ENCODE measurements at places on chromosomes 16 and 17. TPM values are rescaled to one million over a fixed set of nuclear protein-coding genes. Genes with fewer than 3 reads are reported as not detected.

ZNF469 gene
- total RNA-seq, result 7.0 TPM

MYO15B gene
- total RNA-seq, result 16.8 TPM

DUXB gene
- total RNA-seq, result not detected

PRAC1 gene
- total RNA-seq, result not detected

ACE gene
- 24.3 TPM for total RNA-seq

GRCh38 chr17:3594976-3595375 lies 14.2 kb downstream of the TRPV1 start:
- DNase-seq, result no peak

DNA sequence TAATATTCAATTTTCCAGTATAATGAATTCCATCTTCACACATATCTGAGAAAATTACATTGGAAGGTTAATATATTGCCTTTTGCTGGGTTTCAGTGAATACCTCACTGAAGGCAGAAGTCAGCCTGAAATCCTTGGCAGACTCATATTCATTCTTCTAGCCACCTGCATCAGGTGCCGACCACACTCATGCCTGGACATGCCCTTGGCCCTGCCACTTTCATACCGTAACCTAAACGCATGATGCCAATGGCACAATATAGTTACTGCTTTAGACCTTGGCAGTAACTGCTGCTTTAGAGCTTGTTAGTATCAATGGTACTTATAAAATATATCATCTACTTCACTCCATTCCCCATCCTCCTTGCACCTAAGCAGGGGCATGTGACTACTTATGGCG lies 817.6 kb upstream of the CDH8 start:
- DNase-seq, result no peak

- DNase-seq, result no peak
Observed at GRCh38 chr17:79801156-79802038, 4.5 kb upstream of the CBX8 start.

GRCh38 chr17:83028851-83029250 lies 50.6 kb upstream of the METRNL start:
- DNase-seq, result no peak

- peak; percentile 31 for DNase-seq
Observed at GRCh38 chr16:9258423-9259051, 167.1 kb downstream of the HAPSTR1 start.

All from fibroblast of the aortic adventitia (primary cell).